ENCODE measurements at places on chromosomes 11 and 22. TPM values are rescaled to one million over a fixed set of nuclear protein-coding genes. Genes with fewer than 3 reads are reported as not detected.

The PGR gene
- 2.0 TPM for total RNA-seq

The TRIM49 gene
- total RNA-seq: not detected

The JAM3 gene
- 221 TPM for total RNA-seq

The HMOX1 gene
- 8.6 TPM for total RNA-seq

The CPT1B gene
- total RNA-seq: 8.2 TPM

The POU2AF2 gene
- total RNA-seq: not detected

The OTOG gene
- total RNA-seq: under 0.01 TPM

The OR4A5 gene
- total RNA-seq: not detected

The MMP10 gene
- not detected for total RNA-seq

The RASD2 gene
- total RNA-seq: 0.77 TPM

DNA sequence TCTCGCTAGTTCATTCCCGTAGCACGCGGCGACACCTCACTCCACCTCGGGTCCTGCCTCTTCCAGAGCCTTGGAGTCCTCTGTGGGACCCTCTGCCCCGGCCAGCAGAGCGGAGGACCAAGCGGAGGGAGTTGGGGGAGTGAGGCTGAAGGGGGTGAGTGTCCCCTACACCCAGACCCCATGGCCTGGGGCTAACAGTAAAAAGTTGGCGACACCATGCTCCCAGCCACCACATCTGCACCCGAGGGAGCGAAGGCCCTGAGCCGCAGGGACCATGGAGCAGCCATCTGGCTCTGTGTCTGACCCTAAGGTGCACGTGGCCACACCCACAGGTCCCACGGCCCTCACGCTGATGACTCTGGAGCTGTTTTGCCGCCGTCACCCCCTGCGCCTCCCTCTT is 293.8 kb downstream of the BRD1 start:
- no peak for DNase-seq

GRCh38 chr11:109085708-109086373 is 336.1 kb upstream of the C11orf87 start:
- no peak for DNase-seq

GRCh38 chr22:25748140-25748539 is 6.2 kb downstream of the MYO18B start:
- DNase-seq: no peak

- DNase-seq: no peak
Observed at GRCh38 chr22:39236321-39237317, 8.2 kb downstream of the PDGFB start.

DNA sequence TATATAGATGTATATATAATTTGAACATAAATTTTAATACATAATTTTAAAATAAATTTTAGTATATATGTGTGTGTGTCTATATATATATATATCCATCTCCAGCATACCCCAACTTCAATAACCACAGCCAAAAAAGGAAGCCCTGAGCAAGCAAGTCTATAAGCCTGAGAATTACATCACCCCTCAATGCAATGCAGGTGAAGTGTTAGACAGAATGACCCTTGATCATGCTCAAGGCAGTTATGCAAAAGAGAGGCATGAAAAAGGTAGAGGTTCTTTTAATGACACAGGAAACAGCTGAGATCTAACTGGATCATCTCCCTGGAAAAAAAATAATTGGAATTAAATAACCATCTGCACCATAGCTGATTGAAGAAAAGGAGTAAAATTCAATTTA is 557.9 kb upstream of the ANO5 start:
- no peak for DNase-seq

GRCh38 chr11:66868726-66869566 is 12.1 kb downstream of the LRFN4 start:
- no peak for DNase-seq

DNA sequence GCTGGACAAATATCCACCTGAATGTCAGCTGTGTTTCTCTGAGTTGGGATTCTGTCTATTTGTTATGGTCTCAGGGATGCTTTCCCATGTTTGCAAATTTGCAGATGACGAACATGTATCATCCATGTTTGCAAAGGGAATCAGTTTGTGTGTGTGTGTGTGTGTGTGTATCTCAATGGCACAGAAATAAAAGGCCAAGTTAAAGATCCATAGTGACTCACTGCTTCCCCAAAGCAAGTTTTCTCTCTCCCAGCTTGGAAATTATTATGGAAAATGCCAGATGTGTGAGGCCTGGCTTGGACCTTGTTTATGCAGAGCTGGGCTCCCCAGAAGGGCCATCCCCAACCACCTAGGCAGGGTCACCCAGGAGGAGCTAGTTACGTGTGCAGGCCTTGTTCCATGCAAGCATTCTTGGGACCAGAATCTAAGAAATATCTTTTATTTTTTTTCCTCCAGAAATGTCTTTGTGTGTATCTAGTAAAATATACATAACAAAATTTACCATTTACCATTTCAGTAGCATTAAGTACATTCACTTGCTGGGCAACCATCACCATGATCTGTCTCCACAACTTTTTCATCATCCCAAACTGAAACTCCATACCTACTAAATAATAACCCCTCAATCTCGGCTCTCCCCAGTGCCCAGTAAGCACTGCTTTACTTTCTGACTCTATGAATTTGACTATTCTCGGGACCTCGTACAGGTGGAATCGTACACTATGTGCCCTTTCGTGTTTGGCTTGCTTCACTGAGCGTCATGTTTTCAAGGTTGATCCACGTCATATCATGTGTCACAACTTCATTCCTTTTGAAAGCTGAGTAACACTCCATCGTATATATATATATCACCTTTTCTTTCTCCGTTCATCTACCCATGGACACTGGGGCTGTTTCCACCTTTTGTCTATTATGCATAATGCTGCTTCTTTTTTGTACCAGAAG is 56.6 kb upstream of the WNT7B start:
- no peak for DNase-seq

GRCh38 chr22:44023404-44024287 is 456 bp upstream of the PARVB start:
- no peak for DNase-seq

DNA sequence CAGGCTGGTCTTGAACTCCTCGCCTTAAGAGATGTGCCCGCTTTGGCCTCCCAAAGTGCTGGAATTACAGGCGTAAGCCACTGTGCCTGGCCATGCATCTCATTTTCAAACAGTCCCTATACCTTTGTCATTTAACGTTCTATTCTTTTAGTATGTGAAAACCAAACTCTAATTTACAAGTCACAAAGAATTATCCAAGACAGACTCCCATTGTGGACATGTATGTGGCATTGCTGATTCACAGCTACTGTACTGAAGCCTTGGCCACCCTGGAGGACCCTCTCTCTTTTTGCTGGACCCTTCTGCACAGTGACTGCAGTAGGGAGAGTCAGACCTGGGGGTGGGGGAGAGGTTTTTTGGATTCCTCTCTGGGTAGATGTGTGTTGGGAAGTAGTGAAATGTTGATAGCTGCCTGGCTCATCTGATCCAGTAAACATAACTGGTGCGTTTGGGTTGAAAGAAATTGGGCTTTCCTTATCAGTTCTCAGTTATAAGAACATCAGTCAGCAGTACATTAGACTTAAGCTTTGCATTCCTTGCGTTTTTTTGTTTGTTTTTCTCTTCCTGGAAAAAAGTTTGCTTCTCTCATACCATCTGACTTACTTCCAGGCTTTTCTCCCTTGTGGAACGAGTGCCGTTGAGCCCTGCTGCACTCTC is 65.9 kb downstream of the MED15 start:
- no peak for DNase-seq

Measured in spinal cord (tissue), 10 donors.